Stimulated activated CD8-positive, alpha-beta memory T cell treated with anti-CD3 and anti-CD28 coated beads, Interleukin-7, amount 100 ng/mL, for 1 hour (primary cell): ENCODE measurements at places on chromosomes 7 and 10.
A peak's percentile ranks its signal among the peaks of the same experiment; 100 is the strongest.

GRCh38 chr10:26505491-26505890 is 67.3 kb downstream of the APBB1IP start:
- DNase-seq: no peak

DNA sequence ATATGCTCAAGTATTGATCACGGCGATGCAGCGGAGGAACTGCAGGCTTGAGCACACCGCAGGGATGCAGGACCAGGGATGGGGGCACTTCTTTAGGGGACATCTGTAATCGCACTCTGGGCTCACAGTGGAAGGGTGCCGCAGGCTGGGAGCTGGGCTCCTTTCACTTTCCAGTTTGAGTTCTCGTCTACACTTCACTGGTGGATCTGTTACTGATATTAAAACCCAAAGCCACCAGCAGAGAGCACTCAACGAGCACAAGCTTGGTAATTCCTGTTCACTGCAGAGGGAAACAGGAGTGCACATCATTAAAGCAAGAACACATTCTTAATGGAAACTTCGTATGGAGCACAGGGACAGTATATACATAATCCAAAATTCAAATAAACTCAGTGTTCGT is 91.3 kb downstream of the PARD3 start:
- DNase-seq: no peak

- no peak for DNase-seq
These were observed 25.7 kb downstream of the COG5 start for GRCh38 chr7:107538001-107538400.

GRCh38 chr7:148095066-148095465 is 495.5 kb upstream of the C7orf33 start:
- DNase-seq: no peak

- no peak for DNase-seq
These were observed at the start of gene GRB10 for GRCh38 chr7:50782375-50783208. Gene GRB10, minus strand, starts transcription at chr7:50782896. Its CDS starts 50,574 bp downstream, at chr7:50732322.

GRCh38 chr7:157501581-157501980 is 164.8 kb downstream of the DNAJB6 start:
- DNase-seq: no peak

DNA sequence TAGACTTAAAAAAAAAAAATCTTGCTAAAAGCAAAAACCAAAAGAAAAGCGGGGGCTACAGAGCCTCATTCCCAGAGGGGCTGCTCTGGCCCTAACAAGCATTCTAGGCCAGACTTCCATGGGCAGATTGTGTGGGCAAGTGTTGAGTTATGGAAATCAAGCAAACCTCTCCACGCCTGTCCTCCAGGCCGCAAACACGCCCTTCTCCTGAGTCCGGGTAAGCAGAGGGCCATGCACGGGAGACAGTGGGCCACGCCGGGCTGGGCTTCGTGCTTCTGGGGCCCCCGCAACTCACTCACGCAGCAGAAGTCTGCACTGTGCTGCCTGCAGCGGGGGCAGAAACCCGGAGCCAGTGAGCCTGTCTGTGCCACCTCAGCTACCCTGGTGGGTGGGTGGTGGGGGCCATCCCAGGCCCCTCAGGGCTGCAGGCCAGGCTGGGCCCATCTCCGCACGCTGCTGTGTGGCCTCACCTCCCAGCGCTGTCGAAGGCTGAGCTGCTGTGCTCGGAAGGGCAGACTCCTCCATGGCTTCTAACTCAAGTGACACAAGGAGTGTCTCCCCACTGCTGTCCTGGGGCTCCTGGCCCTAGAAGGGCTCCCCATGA is 125.6 kb downstream of the FAM53B start:
- no peak for DNase-seq

DNA sequence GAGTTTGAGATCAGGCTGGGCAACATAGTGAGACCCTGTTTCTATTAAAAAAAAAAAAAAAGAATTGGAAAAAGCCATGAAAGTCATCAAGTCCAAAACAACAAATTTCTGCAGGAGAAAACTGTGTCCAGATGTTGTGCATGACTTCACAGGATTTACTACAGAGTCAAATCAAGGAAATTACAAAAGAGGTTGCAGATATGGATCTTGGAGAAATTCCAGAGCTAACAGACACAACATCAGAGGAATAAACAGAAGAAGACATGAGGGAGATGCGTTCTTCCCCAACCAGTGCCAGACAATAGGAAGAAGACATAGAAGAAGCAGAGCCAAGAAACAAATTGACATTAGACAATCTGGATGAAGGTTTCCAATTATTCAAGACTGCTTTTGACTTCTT is 24.3 kb upstream of the KCNIP2 start:
- no peak for DNase-seq

- no peak for DNase-seq
These were observed 30.4 kb downstream of the CROT start for GRCh38 chr7:87375662-87376435.

GRCh38 chr10:79003183-79004100 is 65.3 kb upstream of the ZMIZ1 start:
- DNase-seq: no peak

DNA sequence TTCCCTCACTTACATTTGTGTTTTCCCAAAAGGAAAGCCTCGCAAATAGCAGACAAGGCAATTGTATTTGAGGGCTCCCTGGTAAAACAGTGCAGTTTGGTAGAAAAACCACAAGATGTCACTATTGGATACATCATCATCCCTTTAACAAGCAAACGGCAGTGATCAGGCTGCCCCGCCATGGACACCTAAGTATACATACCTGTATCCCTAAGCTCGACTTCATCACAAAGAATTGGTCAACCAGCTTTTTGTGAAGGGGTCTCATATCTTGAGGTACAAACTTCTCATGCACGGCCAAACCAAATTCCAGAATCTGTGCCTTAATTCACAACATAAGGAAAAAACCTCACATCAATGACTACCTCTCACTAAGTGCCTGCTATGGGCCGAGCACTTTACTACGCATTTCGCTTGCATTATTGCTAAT is 179.5 kb upstream of the IMMP2L start:
- DNase-seq: no peak

- no peak for DNase-seq
These were observed 1.4 kb downstream of the MTURN start for GRCh38 chr7:30136117-30136731.

DNA sequence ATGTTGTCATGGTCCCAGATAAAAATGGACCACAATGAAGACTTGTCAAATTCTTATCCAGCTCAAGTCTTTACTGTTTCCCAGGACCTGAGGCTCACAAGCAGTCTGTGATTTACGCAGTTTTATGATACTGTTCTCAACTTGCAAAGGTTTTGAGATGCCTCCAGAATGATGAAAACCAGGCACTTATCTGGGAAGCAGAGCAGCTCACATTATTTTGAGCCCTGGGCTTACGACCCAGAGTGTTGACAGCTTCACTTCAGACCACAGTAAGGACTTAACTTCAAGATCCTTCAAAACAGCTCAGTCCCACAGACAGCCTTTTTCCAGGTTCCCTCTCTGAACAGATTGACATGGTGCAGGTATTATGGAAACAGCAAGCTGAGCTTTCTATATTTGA is 236.1 kb downstream of the RNLS start:
- no peak for DNase-seq

- no peak for DNase-seq
These were observed 77.9 kb downstream of the ARHGAP21 start for GRCh38 chr10:24645784-24646183.

- no peak for DNase-seq
These were observed 30.7 kb upstream of the UBN2 start for GRCh38 chr7:139200382-139200781.

DNA sequence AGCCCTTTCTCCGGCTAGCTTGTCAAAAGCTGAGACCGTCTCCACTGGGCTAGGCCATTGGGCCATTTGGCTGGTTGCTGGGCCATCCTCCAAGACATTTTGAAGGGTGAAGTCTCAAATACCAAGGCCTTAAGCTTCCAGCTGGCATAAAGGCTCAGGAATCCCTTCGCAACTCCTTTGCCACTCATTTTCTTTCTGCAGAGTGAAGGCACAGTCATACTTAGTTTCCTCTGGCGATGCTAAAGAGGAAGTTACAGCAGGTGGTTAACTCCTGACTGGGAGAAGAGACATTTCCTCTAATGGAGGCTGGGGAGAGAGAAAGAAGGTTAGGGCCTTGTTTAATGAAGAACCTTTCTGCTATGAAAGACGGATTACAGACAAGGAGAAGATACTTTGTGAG is 4.8 kb upstream of the REPIN1 start:
- no peak for DNase-seq

- no peak for DNase-seq
These were observed 599.8 kb downstream of the GALNT17 start for GRCh38 chr7:71731740-71732139.

DNA sequence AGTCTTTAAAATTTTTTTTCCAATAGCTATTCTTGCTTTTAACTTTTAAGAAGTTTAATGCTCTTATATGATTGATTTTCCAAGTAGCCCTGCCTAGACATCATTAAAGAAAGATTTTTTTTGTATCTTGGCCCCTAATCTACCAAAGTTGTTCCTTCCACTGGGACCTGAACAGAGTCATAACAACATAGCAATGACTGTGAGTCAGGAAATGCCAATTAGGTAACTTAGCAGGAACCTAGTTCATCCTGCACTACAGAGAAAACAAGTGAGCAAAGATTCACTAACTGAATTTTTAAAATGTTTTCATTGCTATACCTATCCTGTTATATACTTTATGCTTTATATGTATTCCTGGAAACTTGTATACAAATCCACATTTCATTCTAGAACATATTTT is 284.7 kb downstream of the BICC1 start:
- no peak for DNase-seq

GRCh38 chr7:80240265-80241025 is 105.8 kb downstream of the GNAI1 start:
- DNase-seq: no peak

DNA sequence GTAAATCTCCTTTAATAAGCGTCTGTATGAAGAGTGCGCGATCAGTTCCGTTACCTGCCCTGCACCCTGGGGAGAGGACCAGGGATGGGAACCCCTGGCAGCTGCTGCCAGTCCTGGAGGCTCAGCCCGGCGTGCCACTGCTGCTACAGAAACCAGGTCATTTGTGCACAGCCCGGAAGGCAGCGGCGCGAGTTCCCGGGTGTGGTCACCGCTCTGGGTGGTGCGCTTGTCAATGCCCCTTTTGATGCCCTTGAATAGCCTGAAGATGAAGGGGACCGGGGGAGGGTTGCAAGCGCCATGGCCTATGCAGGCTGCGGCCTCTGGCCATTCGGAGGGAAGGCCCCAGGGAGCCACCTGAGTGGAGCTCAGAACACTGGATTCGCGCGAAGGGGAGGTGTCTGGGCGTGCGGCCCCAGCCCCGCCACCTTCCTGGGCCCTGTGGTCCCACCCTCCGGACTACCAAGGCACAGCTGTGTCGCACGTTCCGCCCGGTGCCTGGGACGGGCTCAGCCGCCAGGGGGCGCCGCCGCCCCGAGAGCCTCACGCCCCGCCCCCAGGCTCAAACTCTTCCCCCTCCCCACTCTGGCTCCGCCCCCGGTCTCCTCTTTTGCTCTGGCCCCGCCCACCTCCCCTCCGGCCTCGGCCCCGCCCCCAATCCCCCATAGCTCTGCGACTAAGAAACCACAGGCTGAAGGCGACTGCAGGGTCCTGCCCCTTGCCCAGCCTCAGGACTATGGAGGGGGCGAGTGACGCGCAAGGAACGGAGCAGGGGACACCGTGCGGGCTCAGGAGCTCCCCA is 16.5 kb downstream of the AP5Z1 start:
- peak; percentile 60 for DNase-seq

DNA sequence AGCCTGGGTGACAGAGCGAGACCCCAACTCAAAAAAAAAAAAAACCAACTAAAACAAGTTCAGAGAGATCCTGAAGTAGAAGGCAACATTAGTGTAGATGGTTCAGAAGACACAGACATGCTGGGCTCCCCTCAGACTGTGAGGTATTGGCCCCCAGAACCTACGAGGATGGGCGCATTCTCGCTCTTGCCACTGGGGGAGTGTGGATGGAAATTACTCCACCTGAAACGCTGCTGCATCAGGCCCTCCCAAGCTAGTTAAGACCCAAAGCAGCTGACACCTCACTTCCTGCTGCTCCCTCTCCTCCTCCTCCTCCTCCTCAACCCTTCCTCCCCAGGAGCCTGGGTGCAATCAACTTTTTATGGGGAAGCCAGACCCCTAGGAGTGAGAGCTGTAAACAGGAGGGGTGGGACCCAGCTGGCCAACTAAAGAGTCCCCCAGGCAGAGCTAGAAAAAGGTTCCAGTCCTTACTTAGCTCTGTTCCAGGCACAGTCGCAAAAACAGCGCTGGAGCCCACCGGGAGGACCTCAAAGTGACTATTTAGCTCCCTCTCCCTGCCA is 7.4 kb downstream of the SH3PXD2A start:
- no peak for DNase-seq

GRCh38 chr7:114924038-114924712 is 2.3 kb downstream of the MDFIC start:
- no peak for DNase-seq
